ENCODE measurements at places on chromosomes 4 and X. TPM values are rescaled to one million over a fixed set of nuclear protein-coding genes. Genes with fewer than 3 reads are reported as not detected.

- DNase-seq, result no peak
These were observed 420.5 kb downstream of the SLITRK2 start for GRCh38 chrX:146238173-146238572.

- no peak for DNase-seq
These were observed 122.6 kb downstream of the RCHY1 start for GRCh38 chr4:75391489-75392166.

DNA sequence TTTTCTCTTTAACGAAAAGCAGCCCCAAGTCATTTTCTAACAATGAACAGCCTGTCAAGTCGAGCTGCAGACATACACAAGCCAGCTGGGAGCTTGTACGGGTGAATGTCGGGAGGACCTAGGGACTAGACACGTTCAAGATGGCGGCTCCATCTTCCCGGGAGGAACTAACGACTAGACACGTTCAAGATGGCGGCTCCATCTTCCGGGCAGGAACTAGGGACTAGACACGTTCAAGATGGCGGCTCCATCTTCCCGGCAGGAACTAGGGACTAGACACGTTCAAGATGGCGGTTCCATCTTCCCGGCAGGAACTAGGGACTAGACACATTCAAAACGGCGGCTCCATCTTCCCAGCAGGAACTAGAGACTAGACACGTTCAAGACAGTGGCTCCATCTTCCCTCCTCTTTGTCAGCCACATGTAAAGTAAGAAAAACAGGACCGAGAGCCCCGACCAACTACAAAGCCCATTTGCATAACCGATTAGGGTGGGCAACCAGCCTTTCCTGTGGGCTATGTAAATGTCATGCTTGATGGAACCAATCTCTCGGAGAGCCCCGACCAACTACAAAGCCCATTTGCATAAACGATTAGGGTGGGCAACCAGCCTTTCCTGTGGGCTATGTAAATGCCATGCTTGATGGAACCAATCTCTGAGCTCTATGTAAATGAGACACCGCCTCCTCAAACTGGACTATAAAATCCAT, 175.5 kb downstream of the DHRSX start:
- DNase-seq, result peak; percentile 46

DNA sequence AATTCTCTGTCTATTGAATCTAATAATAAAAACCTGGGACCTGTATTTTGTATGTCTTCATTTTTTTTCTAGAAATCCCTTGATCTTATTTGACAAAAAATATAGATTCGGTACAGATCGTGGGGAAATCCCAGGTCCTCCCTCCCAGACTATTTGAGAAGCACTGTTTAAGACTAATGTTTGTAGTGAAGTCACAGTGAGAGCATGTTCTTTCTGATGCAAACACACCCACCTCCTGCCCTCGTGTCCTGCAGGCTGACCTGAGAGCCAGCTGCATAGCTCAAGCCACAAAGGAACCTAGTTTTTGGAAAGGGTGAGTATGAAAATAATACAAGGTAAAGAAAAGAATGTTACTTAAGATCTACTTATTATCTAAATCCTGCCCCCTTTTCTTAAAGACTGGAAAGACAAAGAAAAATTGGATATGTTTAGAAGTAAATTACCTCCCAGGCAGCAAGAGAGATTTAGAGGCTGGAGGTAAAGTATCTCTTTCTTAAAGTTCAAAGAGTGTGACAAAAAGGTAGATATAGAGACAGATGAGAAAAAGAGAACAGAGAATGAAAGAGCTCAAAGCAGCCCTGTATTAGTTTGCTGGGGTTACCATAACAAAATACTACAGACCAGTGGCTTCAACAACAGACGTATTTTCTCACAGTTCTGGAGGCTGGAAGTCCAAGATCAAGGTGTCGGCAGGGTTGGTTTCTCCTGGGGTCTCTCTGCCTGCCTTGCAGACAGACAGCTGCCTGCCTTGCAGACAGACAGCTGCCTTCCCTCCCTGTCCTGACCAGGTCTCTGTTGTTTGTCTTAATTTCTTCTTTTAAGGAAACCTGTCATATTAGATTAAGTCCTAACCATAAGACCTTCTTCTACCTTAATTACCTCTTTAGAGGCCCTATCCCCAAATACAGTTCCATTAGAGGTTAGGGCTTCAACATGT, 20.4 kb upstream of the DCTD start:
- DNase-seq, result no peak

DNA sequence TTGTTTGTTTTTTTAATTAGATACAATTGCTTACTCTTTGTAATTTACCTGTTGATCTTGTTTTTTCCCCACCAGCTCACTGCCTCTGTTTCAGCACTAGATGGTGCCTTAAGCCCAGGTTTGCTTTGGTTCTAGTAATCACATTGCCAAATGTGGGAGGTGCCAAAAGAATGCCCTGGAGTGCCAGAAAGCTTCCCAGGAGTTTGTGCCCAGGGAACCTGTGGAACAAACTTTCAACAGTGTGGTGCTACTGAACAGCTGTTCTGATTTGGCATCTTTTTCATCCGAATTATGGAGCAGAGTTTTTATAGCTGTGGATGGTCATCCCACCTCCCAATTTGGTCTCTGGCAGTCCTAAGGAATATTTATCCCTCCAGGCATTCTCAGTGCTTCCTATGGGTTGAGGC, 1000.7 kb downstream of the STIM2 start:
- no peak for DNase-seq

DNA sequence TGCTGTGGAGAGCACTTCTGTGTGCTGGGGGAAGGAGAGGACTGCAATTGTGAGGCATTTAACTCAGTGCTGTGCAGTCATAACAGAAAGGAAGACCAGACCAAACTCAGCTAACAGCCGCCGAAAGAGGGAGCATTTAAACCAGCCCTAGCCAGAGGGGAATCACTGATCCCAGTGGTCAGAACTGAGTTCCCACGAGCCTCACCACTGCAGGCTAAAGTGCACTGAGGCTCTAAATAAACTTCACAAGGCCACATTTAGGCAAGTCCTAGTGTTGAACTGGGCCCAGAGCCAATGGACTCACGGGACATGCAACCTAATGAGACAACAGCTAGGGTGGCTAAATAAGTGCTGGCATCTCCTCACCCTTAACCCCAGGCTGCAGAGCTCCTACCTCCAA, 20.4 kb downstream of the IQCM start:
- no peak for DNase-seq

DNA sequence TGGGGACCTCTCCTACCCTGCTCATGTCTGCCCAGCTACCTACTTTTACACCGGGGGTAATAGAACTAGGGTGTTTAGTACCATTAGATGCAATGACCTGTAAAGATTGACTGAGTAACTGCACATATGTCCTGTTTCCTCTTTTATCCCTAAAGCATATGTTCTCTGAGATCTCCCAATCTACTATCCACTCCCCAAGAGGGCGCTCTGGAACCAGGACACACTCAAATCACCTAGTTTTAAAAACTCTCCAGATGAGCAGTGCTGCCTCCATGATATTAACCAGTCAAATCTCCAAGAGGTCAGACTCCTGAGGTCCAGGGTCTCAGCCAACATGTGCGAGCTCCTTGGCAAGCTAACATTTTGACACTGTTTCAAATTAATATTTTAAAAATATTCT, 87.0 kb upstream of the TSPAN5 start:
- DNase-seq, result no peak

DNA sequence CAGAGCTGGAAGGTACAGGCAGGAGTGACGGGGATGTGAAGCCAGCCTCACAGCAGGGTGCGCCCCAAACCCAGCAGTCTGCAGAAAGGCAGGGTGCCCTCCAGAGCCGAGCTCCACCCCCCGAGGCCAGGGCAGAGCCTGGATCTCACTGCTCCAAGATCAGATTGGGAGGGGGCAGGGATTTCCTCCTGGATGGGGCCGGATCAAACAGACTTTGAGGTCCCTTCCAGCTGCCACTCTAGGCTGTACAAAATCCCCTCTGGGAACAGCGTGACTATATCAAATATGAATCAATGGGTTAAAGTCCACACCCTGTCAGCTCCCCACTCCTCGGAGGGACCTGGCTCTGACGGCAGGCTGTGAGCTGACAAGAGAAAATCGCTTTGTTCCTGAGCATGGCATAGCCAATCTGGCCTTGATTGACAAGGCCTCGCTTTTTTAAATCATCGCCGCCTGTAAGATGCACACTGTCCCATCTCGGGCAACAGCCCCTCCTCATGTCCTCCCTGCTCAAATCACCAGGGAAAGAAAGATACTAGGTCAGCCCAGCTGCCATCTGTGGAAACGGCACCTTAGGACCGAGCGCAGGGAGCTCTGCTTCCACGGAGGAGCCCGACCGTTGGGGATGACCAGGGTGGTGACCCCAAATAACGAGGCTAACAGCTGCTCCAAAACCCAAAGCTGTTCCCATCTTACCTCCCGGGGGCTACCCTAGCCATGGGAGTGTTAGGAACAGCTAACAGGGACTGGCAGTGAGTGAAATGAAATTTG, 39.9 kb downstream of the PSAPL1 start:
- no peak for DNase-seq

GRCh38 chr4:8915201-8916200, 43.9 kb upstream of the HMX1 start:
- no peak for DNase-seq

GRCh38 chrX:119942831-119943184, 743 bp downstream of the NKAP start:
- DNase-seq, result no peak

- no peak for DNase-seq
These were observed 27.7 kb upstream of the FREM3 start for GRCh38 chr4:143728166-143728565.

DNA sequence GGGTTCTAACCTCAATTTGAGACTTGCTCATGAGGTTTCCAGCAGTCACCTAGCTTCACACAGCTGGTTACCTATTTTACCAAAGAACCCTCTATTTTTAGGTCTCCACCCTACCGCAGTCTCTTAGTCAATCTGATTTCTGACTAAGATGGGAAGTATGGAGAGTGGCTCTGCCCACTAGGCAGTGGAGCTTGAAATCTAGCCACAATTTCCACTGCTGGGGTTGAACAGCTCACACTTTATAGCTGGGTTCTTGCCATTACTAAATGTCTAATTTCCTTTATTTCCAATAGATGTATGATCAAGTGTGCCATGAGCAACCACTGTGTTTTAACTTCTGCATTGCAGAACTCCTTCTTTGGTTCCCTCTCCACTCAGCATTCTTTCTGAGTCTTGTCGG, 43.1 kb downstream of the GASK1B start:
- no peak for DNase-seq

DNA sequence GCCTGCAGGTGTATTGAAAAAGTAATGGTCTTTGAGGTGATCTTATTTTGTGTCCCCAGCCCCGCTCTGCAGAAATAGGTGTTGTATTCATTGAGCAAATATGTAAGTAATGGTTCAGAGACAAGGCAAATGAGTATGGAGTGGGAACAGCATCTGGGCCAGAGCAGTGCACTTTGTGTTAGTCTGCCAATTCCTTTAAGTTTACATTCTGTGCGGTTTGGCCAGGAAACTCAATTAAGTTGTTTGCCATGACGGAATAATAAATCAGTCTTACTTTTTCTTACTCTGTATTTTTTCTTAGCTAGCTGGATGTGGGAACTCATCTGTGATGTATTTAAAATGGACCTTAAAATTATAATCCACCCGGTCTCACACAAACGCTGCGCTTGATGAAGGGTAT, 12.6 kb downstream of the DCLK2 start:
- DNase-seq, result no peak

- DNase-seq, result no peak
These were observed 201.1 kb downstream of the ARAP2 start for GRCh38 chr4:36043241-36043640.

DNA sequence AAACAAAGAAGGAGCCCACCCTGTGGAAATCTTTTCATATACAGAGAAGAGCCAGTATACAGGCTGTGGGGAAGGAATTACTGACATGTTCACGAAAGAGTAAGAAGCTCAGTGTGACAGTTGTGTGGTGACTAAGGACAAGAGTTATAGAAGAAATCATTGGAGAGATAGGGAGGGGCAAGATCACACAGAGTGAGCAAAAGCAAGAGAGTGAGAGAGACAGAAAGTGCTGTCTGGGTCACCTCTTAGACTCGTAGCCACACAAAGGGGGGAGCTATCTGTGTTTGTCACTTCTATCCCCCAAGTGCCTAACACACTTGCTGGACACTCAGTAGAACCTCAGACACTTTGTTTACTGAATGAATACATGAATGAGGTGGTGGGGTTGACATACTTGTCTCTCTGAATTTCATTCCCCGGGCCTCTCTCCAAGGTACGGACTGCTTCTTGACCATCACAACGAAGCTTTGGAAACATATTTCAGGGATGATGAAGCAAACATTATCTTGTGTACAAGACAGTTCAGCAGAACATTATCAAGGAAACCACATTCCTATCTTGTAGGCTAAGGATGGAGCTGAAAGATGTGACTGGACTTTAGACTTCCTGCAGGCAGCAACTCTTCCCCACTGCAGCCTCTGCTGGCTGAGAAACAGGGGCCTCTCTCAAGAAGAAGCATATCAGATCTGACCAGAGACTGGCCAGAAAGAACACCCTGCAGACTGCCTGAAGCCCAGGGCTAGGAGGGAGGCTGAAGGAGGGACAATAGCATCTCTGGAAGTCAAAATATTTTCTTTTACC, 168.2 kb downstream of the AMELX start:
- no peak for DNase-seq

DNA sequence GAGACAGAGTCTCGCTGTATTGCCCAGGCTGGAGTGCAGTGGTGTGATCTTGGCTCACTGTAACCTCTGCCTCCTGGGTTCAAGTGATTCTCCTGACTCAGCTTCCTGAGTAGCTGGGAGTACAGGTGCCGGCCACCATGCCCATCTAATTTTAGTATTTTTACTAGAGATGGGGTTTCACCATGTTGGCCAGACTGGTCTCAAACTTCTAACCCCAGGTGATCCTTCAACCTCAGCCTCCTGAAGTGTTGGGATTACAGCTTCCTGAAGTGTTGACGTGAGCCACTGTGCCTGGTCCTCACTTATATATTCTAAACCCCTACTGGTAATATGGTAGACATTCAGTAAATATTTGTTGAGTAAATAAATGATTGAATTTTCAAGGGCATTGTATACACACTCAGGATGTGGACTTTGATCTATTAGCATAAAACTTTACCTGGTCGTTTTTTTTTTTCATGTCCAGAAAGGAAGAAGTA, 33.0 kb downstream of the MTHFD2L start:
- no peak for DNase-seq

DNA sequence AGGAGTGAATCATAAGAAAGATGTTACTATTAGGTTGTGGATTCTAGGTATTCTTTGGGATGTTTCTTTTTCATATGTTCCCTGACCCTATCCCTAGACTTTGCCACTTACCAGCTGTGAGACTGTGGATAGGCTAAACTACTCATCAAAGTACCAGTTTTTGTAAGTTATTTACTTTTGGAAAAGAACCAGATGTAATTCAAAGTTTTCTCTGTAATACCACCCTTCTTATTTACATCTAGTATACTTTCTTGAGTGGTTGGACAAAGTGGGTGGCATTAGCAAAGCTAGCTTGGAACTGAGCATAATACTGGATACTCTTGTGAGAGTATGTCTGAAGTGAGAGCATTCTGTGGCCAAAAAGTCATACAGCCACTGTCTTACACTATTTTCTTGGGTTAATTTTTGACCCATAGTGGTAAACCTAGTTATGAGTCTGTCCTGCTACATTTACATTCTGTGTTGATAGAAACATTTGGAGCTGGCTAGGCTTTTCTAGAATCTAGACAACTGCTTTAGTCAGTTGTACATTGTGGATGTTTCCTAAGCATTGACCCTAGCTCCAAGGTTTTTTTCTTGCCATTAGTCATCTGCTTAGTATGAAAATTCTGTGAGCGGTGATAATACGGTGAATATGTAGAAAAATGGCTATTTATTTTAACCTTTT, 41.7 kb downstream of the KDM6A start:
- no peak for DNase-seq

The BEX1 gene
- total RNA-seq, result not detected

The EDNRA gene
- total RNA-seq, result 1.6 TPM

The TMSB15A gene
- not detected for total RNA-seq

The ZRSR2 gene
- total RNA-seq, result 11.7 TPM

The ACSL1 gene
- 37.4 TPM for total RNA-seq

The NAP1L3 gene
- 1.4 TPM for total RNA-seq

The STAP1 gene
- total RNA-seq, result 0.25 TPM

The RASSF6 gene
- 41.1 TPM for total RNA-seq
